Lower leg skin (tissue), 4 donors: ENCODE measurements at places on chromosomes 6 and 20.
A peak's percentile ranks its signal among the peaks of the same experiment; 100 is the strongest.

- no peak for DNase-seq
These were observed 6.0 kb upstream of the LATS1 start for GRCh38 chr6:149723771-149724417.

- DNase-seq, result no peak
These were observed 46.0 kb downstream of the RFX6 start for GRCh38 chr6:116922853-116923548.

DNA sequence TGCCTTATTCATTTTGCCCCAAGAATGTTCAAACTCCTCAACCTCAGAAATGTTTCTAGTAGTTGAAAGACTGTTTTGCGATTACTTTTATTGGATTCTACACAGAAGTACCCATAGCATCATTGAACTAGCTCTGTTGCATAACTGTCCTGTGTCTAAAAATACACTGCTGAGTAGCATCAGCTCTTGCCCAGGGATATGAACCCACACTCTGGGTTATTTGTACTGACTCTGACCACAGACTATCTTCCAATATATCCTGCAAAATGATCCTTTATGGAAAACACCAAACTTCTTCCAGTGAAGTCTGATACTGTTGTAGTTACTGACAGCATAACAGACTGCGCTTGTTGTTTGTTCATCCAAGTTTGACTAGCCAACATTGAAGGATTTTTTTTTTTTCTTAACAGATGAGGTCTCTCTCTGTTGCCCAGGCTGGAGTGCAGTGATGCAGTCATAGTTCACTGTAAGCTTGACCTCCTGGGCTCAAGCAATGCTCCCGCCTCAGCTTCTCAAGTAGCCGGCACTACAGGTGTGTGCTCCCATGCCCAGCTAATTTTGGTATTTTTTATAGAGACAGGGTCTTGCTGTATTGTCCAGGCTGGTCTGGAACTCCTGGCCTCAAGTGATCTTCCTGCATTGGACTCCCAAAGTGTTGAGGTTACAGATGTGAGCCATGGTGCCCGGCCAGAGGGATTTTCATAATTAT lies 49.9 kb downstream of the TULP4 start:
- no peak for DNase-seq

- DNase-seq, result no peak
These were observed 133.4 kb downstream of the HAO1 start for GRCh38 chr20:7806831-7807230.

GRCh38 chr6:127481628-127482027 lies 22.4 kb upstream of the KIAA0408 start:
- no peak for DNase-seq

DNA sequence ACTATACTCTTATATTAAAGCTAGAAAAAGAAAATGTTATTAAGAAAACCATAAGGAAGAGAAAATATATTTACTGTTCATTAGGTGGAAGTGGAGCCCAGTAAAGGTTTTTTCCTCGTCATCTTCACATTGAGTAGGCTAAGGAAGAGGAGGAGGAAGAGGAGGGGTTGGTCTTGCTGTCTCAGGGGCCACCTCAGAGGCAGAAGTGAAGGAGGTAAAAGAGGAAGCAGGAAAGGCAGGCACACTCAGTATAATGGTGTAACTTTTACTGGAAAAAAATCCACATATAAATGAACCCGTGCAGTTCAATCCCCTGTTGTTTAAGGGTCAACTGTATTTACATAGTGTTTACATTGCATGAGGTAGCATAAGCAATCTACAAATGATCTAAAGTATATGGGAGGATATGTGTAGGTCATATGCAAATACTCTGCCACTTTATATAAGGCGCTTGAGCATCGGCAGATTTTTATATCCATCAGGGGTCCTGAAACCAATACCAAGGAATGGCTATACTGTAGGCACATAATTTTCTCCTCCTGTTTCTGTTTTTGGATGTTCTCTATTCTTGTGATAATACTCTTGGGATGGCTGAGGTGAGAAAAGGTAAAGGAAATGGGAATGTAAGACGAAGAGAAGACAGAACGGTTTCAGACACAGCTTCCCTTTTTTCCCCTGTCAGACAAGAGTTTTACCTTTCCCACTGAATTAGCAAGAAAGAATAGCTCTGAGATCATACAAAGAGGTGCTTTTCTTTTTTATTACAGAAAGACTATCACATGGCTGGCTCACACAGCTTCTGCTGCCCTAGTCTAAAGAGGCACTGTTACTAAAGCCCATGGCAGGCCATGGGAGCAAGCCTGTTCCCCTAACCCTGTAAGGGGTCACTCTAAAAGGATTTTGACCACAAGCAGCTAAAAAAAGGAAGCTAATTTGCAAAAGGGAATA lies 59.9 kb downstream of the NUDT3 start:
- DNase-seq, result no peak

DNA sequence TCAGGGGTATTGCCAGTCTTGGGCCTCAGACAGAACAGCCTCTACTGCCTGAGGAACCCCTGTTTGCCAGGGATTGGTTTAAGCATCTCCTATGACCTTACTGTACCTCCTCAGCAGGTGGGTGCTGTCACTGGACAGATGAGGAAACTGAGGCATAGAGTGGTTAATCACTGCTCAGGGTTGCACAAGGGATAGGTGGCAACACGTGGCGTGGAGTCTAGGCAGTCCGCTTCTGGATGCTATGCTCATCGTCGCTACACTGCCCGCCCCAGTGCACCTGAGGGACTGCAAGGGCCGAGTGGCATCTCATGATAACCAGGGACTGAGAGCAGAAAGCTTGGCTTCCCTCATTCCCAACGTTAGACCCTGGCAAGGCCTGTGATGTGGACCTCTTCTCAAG lies 101.8 kb upstream of the SULF2 start:
- peak; percentile 58 for DNase-seq
